Right atrium auricular region (tissue), 2 donors: ENCODE measurements at places on chromosomes 7 and 10. TPM values are rescaled to one million over a fixed set of nuclear protein-coding genes. Genes with fewer than 3 reads are reported as not detected.

DNA sequence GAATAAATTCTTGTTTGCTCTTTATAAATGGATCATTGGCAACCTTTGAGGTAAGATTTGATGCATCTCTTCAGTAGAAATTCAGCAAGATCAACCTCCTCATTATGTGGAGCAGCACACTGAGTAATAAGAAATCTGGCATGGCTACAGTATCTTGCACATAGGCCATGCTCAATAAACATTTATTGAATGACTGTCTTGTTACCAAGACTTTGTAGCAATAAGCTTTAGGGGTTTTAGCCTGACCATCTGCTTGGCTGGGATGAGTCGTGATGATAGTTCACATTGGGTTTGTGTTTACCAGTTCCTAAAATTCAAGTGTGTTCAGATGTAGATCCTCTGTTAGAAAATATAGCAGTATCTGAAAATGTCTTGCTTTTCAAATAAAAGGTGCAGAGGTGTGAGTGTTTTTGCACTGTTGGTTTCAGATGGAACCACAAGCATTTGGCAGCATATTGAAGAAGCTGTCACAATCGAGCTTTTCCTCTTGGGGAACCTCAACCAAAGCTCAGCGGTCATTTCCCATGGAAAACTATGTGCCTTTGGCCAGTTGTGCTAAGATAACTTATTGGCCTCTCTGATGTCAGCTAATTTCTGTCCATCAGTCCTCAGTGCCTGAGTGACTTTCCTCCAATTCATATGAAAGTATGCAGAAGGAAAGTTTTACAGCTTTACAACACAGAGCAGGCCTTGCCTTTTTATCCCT is 442.6 kb downstream of the GFRA1 start:
- H3K27me3 ChIP-seq, result no peaks in the 10 kb centered on the region
- H3K4me1 ChIP-seq, result no peaks in the 10 kb centered on the region
- no peaks in the 10 kb centered on the region for H3K36me3 ChIP-seq
- H3K4me3 ChIP-seq, result no peak overlapping the region

DNA sequence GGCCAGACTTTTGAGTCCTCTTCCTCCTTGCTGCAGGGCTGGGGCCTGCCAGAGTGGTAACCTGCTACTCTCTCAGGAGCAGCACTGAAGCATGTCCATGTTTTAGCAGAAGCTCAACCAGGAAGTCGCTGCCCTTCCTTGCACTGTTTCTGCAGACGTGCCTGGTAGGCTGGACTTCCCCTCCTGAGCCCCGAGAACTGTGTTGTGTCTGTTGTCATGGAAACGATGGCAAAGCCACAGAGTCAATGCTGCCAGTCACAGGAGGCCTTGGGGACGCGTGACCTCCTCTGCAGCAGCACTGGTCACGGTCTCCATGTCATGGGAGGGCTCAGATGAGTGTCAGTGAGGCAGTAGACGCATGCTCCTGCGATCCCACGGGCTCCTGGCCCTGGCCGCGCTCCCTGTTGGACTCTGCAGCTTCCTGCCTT is 145.5 kb downstream of the FANK1 start:
- H3K4me3 ChIP-seq, result no peak overlapping the region
- DNase-seq, result peak; percentile 96
- peaks cover 26% of the 10 kb centered on the region for H3K4me1 ChIP-seq

- no peak overlapping the region for H3K27ac ChIP-seq
- no peak for DNase-seq
- no peaks in the 10 kb centered on the region for H3K27me3 ChIP-seq
- H3K36me3 ChIP-seq, result no peaks in the 10 kb centered on the region
- no peaks in the 10 kb centered on the region for H3K4me1 ChIP-seq
- no peak overlapping the region for H3K4me3 ChIP-seq
These were observed 7.4 kb upstream of the LRRC18 start for GRCh38 chr10:48946891-48947500.

DNA sequence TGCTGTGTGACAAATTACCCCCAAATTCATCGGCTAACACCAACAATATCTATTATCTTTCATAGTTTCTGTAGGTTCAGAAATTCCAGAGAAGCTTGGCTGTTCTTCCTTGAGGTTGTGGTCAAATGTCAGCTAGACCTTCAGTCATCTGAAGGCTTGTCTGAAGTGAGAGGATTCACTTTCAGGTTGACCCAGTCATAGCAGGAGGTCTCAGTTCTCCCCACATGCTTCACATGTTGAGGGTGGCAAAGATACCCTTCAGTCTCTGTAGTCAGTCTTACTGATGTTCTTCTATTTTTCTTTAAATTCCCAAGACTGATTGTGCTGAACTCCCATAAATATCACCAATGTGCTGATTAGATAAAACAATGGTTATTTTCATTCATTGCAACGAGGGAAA is 1692.0 kb downstream of the REEP3 start:
- no peak overlapping the region for H3K4me3 ChIP-seq
- H3K36me3 ChIP-seq, result no peaks in the 10 kb centered on the region
- H3K27ac ChIP-seq, result no peak overlapping the region
- no peaks in the 10 kb centered on the region for H3K27me3 ChIP-seq

DNA sequence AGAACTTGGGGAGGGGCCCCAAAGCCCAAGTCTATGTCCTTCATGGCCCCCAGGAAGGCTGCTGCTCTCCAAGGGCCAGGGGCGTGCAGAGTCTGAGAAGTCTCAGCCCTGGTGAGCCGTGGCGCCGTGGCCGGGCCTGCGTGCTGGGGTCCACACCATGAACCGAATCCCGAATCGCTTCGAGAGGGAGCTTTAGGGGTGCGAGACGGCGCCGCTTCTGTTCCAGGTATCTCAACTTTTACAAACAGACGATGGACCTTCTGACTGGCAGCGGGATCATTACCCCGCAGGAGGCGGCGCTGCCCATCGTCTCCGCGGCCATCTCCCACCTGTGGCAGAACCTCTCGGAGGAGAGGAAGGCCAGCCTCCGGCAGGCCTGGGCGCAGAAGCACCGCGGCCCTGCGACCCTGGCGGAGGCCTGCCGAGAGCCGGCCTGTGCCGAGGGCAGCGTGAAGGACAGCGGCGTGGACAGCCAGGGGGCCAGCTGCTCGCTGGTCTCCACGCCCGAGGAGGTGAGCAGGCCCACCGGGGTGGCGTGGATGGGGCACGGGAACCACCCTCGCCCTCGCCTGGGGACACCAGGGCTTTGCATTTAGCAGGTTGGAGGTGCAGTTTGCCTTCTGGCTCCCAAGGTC is 12.7 kb downstream of the STRA8 start:
- H3K27me3 ChIP-seq, result no peaks in the 10 kb centered on the region
- no peaks in the 10 kb centered on the region for H3K36me3 ChIP-seq
- no peak overlapping the region for H3K27ac ChIP-seq
- H3K4me3 ChIP-seq, result no peak overlapping the region
- no peaks in the 10 kb centered on the region for H3K4me1 ChIP-seq
- peak; percentile 34 for DNase-seq

DNA sequence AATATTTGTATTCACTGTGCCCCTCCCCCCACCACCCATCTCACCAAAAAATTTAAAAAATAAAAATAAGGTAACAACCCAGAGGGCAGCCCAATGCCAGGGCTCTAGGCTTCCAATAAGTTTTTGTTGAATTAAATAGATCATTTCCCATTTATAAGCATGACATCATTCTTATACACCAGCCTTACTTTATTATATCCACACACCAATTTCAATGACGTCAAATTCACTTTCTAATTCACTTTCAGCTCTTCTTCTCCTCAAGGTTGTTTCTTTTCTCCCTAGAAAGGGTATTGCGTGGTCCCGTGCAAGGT is 1.2 kb upstream of the DKK1 start:
- no peak for DNase-seq
- H3K27ac ChIP-seq, result no peak overlapping the region
- no peak overlapping the region for H3K4me3 ChIP-seq
- H3K27me3 ChIP-seq, result no peaks in the 10 kb centered on the region

GRCh38 chr10:31926160-31926559 is 2.5 kb downstream of the ARHGAP12 start:
- no peak overlapping the region for H3K27ac ChIP-seq
- H3K27me3 ChIP-seq, result no peaks in the 10 kb centered on the region
- no peak overlapping the region for H3K4me3 ChIP-seq
- no peak for DNase-seq
- peaks cover 30% of the 10 kb centered on the region for H3K4me1 ChIP-seq

DNA sequence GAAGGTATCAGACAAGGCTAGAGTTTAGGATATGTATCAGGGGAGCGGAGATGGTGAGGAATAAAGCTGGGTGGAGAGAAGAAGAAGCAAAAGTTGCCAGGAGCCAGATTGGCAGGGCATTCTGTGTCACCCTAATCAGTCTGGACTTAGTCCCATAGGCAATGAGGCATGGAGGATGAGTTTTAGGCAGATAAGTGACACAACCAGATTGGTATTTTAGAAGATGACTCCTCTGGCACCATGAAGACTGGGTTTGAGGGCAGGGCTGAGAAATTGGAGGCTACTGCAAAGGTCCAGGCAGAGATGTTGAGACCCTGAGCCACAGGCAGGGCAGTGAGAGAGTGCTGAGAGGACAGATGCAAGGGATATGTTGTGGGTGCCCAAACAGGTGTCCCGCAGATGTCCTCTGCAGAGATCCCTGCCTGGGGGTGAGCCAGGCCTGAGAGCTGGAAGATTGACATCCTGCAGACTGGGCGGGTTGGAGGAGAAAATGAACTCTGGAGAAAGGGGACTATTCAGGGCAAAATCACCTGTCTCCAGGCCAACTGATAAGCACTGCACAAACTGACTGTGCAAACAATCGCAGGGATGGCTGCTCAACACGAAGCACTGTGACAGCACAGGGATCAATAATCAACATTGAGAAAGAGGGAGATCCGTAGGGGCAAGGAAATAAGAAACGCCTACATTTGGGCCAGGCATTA is 11.9 kb upstream of the HABP2 start:
- H3K27ac ChIP-seq, result no peak overlapping the region
- no peaks in the 10 kb centered on the region for H3K36me3 ChIP-seq
- no peak for DNase-seq
- no peak overlapping the region for H3K4me3 ChIP-seq
- no peaks in the 10 kb centered on the region for H3K27me3 ChIP-seq

DNA sequence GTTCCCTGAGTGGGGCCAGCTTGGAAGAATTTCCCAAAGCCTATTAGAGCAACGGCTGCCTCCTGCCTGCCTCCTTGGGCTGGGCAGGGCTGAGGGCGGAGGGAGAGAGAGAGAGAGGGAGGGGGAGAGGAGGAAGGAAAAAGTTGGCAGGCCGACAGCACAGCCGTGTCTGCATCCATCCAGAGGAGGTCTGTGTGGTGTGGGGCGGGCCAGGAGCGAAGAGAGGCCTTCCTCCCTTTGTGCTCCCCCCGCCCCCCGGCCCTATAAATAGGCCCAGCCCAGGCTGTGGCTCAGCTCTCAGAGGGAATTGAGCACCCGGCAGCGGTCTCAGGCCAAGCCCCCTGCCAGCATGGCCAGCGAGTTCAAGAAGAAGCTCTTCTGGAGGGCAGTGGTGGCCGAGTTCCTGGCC is at the start of gene AQP1:
Gene AQP1, plus strand, starts transcription at position 293 of the 409 bp plus-strand sequence. Its CDS starts 57 bp downstream, at position 350.
- H3K4me3 ChIP-seq, result peak within 1 kb of the TSS; percentile 44
- peak within 1 kb of the TSS; percentile 94 for H3K27ac ChIP-seq
- H3K4me1 ChIP-seq, result no peaks in the 10 kb centered on the region

DNA sequence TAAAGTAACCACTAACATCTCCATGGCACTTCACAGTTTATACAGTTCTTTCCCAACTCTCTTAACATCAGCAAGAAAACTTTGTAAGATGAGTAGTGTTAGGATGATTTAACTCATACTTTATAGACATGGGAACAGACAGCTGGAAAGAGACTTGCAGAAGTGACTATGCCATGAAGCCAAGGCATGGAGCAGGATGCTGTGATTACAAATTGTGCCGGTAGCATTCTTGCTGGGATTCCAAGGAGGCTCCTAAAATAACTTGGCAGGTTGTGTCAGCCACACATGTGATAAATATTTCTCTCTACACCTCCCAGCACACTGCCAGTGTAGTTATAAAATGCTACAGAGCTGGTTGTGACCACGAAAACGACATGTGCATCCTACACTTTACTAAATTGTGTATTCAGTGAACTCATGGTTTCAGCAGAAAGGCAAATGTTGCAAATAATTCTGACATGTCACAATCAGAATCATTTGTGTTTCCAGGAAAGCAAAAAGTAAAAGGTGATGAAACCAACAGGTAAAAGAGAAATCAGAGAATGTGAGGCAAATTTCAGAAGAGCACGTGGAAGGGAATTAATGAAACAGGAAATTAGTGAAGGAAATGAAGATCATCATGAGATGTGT is 5.6 kb upstream of the CYP3A4 start:
- no peak overlapping the region for H3K27ac ChIP-seq
- no peaks in the 10 kb centered on the region for H3K36me3 ChIP-seq
- H3K4me3 ChIP-seq, result no peak overlapping the region
- H3K4me1 ChIP-seq, result no peaks in the 10 kb centered on the region

GRCh38 chr7:129523924-129524323 is 21.6 kb downstream of the SMKR1 start:
- no peaks in the 10 kb centered on the region for H3K27me3 ChIP-seq
- no peak for DNase-seq

DNA sequence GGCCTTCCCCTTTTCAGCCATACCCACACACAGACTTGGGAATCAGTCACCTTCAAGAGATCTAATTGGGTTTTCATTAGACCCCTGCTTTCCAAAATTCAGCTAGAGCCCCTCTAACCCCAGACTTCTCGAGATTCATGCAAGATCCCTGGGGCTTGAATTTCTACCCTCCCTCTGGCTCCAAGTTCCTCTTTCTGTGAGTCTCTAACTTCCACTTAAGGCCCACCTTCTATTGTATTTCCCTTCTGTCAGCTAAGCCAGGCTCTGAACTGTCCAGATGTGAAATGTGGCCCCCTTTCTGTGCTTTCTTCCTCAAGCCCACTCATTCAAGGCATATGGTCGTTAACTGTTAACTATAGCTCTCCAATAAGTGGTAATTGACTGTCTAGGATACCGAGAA is 132.2 kb downstream of the ZNF365 start:
- no peaks in the 10 kb centered on the region for H3K36me3 ChIP-seq
- H3K27ac ChIP-seq, result no peak overlapping the region

Gene ACSM6
- total RNA-seq, result not detected

Gene PSPH
- 8.0 TPM for total RNA-seq

Gene SEMA3E
- total RNA-seq, result 0.59 TPM

Gene PSD
- total RNA-seq, result 9.7 TPM

Gene PDK4
- 337 TPM for total RNA-seq

Gene RBP4
- 16.2 TPM for total RNA-seq

Gene FKBP6
- total RNA-seq, result not detected
